GM12864 (cell line): ENCODE measurements at places on chromosomes 5 and 9.

- peak; percentile 7 for DNase-seq
Observed at GRCh38 chr9:90880669-90881068, 79.0 kb downstream of the SYK start.

DNA sequence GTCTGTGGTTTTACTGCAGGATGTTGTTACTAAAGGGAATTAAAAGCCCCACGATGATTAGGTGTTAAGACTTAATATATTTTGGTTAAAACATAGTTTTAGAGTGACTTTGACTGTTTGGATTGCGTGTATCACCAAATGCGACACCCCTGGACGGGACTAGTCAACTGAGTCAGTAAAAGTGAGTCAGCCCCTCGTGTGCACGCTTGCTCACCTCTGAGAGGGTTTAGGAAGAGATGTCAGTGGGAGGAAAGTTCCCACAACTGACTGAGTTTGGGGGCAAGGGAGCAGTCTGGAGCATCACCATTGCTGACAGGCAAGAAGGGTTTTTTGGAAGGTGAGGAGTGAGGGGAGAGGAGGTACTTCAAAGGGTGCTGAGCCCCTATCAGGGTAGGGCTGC, 14.4 kb upstream of the DMRT3 start:
- no peak for DNase-seq

GRCh38 chr9:127531676-127532075, 80.4 kb downstream of the LRSAM1 start:
- DNase-seq = no peak

DNA sequence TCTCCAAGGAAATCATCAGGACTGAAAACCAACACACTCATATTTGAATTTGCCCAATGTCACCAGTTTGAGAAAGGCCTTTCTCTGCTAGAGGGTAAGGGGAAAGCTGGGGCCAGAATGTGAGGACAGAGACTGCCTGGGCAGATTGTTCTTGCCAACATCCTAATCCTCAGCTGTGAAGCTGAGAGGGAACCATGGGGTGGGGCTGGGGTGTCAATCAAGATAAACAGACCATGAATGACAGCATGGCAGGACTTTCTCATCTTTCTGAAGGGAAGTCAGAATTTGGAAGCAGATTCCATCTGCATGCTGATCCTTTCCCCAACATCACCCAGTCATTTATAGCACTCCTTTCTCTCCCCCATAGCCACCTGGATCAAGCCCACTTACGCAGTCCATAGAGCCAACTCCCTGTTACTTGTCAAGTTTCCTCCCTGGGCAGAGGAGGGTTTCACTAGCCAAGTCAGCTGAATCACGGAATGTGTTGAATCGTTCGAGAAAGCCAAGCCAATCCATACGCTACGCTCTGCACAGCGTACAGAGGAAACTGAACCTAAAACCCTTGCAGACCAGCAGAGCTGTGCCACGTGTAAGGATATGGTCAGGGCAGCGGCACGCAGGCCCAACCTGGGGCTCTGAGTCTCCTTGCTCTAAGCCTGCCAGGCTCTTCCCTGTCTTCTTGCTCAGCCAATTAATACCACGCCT, 14.9 kb downstream of the GLDC start:
- DNase-seq = peak; percentile 72

DNA sequence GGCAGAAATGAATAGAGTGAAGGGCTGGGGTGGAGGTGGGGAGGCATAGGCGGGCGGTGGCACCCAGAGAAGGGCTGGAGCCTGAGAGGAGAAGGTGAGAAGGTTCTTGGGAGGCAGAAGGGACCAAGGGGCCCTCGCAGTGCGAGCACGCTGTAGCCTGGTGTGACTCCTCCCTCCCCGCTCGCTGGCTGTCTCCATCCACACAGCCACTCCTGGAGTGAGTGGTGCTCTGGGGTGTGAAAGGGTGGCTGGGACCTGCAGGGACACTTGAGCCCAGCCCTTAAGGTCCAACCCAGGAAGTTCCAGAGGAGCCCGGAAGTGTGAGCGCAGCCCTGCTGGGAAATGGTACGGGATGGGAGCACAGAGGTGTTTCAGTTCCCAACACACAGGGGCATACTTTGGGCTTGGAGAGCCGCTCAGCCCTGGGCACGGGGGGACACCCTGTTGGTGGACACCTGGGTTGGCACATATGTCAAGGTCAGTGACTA, 9.3 kb upstream of the SCGB3A1 start:
- DNase-seq = no peak

- DNase-seq = peak; percentile 68
Observed at GRCh38 chr9:129962889-129963703, 79.9 kb downstream of the FNBP1 start.
